ENCODE measurements at places on chromosomes 5 and 9.

GRCh38 chr5:38806775-38807258 lies 39.0 kb upstream of the OSMR start:
- DNase-seq = no peak

- DNase-seq = no peak
Observed at GRCh38 chr5:82376307-82376706, 98.2 kb upstream of the RPS23 start.

- no peak for DNase-seq
Observed at GRCh38 chr5:44900273-44900954, 91.7 kb downstream of the MRPS30 start.

GRCh38 chr5:125412561-125413495 lies 666.4 kb upstream of the ZNF608 start:
- DNase-seq = no peak

DNA sequence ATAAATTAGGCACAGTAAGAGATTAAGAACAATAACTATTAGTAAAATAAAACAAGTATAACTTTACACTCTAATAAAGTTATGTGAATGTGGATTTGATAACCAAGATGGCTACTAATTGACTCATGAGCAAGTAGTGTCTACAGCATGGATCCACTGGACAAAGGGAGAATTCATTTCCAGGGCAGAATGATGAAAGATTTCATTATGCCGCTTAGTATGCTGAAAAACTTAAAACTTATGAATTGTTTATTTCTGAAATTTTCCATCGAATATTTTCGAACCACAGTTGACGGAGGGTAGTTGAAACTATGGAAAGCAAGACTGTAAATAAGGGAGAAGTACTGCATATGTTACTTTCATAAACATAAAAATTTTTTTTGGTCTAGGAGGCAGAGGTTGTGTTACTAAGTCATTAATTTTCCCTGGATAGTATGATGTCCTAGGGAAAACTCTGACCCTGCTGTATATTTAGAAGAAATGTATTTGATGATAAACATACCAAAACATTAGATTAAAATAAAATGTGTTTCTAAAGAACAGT lies 24.9 kb upstream of the TARS1 start:
- DNase-seq = no peak

DNA sequence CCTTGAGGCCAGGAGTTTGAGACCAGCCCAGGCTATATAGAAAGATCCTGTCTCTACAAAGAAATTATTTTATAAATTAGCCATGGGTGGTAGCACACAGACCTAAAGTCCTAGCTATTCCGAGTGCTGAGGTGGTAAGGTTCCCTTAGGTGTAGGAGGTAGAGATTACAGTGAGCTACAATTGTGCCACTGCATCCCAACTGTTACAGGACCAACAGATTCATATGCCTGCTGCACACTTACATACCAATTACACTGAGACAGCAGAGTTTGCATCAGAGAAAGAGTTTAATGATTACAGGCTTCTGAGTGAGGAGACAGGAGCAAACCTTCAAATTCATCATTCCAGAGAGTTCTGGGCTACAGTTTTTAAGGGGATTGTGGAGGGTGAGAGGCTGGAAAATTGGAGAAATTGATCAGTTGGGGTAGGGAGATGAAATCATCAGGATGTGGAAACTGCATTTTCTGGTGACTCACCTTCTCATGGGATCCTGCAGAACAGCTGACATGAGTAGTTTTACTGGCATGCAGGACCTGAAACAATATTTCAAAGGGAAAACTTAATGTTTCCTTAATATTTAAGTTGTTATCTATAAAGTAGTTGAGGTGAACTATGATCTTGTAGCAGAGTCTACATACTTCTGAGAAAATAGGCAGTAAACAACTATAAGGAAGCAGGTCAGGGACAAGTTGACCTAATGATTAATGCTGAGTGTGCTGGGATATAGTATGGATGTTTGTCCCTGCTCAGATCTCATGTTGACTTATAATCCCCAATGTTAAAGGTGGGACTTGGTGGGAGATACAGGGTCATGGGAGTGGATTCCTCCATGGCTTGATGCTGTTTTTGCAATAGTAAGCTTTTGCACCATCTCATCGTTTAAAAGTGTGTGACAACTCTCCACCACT lies 54.7 kb downstream of the ANXA2R start:
- DNase-seq = no peak

All from activated CD4-positive, alpha-beta T cell treated with anti-CD3 and anti-CD28 coated beads, Interleukin-2, amount 50 U/mL, for 4 hours (primary cell).